ENCODE measurements at places on chromosomes 2 and 18. TPM values are rescaled to one million over a fixed set of nuclear protein-coding genes. Genes with fewer than 3 reads are reported as not detected.

C2orf74 gene
- polyA plus RNA-seq, result 13.4 TPM

VPS4B gene
- 17.9 TPM for polyA plus RNA-seq

MRPL44 gene
- polyA plus RNA-seq, result 44.0 TPM

RASGRP3 gene
- polyA plus RNA-seq, result 5.4 TPM

PROC gene
- 0.05 TPM for polyA plus RNA-seq

VWC2L gene
- not detected for polyA plus RNA-seq

TUBB8B gene
- not detected for polyA plus RNA-seq

PASK gene
- polyA plus RNA-seq, result 0.44 TPM

ITGB6 gene
- 4.8 TPM for polyA plus RNA-seq

LRRTM1 gene
- polyA plus RNA-seq, result 0.01 TPM

DDX1 gene
- polyA plus RNA-seq, result 121 TPM

OR6B3 gene
- not detected for polyA plus RNA-seq
